ENCODE measurements at places on chromosomes 4 and X. TPM values are rescaled to one million over a fixed set of nuclear protein-coding genes. Genes with fewer than 3 reads are reported as not detected.

Gene SLITRK2
- not detected for total RNA-seq

Gene MAGED2
- 36.4 TPM for total RNA-seq

GRCh38 chr4:13860126-13860525 is 232.6 kb upstream of the BOD1L1 start:
- DNase-seq: no peak

Gene AFAP1
- 0.15 TPM for total RNA-seq

Gene STAG2
- total RNA-seq: 64.2 TPM

GRCh38 chr4:82747686-82748575 is 50.7 kb downstream of the SCD5 start:
- no peak for DNase-seq

Gene NRK
- total RNA-seq: 0.08 TPM

Gene RS1
- total RNA-seq: not detected

DNA sequence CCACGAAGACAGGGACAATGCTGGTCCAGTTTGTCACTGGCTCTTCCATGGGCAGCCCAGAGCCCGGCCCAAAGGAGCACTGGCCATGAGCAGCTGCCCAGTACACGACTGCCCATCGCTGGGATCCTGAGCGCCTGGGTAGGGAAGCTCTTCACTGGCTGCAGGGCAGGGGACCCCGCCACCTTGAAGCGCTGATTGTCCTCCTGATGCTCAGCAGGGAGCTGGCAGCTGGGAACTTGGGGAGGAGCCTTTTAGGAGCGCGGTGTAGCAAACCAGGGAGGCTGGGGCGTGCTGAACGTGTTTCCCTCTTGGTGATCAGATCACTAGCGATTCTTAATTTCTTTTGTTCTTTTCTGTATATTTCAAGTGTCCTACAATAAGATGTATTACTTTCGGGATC is 1.8 kb downstream of the L1CAM start:
- DNase-seq: no peak

GRCh38 chr4:139740531-139741041 is 75.0 kb downstream of the MGST2 start:
- no peak for DNase-seq

DNA sequence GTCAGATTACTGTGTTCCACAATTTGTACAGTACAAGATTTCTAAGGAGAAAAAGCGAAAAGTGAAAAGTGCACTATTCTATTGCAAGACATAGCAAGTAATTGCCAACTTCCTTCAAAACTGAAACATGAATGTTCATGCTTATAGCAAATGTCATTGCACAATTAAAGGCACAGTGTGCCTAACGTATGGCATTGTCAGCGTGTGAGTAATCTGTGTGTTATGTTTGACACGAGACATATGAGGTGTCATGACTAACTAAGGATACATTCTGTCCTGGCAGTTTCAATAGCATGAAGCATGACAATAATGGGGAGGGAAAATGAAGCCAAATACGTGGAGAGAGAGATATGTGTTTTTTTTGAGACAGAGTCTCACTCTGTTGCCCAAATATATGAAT is 33.6 kb upstream of the TBC1D9 start:
- DNase-seq: no peak

GRCh38 chr4:36183232-36183631 is 61.1 kb downstream of the ARAP2 start:
- DNase-seq: no peak

GRCh38 chr4:8732092-8732491 is 139.5 kb downstream of the CPZ start:
- DNase-seq: no peak

DNA sequence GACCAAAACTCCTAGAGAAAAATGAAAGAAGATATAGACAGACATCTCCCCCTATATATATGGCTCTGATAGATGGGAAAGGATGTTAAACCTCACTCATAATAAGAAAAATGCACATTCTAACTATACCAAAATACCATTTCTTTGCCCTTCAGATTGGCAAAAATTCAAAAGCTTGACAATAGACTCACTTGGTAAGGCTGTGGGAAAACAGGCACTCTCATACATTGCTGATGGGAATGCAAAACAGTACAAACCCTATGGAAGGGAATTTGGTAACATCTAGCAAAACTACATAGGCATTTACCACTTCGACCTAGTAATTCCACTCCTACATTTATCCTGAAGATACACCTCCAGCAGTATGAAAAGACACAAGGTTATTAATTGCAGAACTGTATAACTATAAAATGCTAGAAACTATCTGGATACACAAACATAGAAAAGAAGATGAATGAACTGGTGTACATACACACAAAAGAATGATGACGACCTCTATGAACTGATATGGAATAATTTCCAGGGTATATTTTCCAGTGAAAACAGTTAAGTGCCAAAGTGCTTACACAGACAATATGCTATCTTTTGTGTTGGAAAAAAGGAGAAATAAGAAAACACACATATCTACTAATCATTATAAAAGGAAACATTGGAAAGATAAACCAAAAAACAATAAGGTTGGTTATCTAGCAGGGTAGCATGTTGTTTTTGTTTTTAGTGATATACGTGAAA is 48.5 kb downstream of the WDFY3 start:
- no peak for DNase-seq

Gene TRIML1
- total RNA-seq: not detected

Gene IRS4
- not detected for total RNA-seq

DNA sequence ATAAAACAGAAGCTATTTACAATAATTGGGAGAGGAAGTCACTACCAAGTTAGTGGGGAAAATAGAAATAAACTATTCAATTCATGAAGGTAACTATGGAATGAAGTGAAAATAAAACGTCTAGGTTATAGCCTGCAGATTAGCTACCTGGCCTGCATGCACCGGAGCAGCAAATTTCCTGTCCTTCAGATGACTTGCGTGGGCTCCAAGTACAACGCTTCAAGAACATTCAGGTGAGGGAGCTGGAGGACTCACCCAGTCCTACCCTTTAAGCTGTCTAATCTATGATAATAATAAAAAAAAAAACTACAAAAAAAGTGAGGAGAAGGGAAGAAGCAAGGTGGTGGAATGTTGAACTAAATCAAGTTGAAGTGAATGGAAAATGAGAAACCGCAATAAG is 13.2 kb downstream of the C4orf54 start:
- DNase-seq: no peak

- no peak for DNase-seq
Measured at GRCh38 chr4:184553891-184554290, 79.5 kb upstream of the IRF2 start.
